ENCODE measurements at places on chromosomes 1 and 21.
A peak's percentile ranks its signal among the peaks of the same experiment; 100 is the strongest.

DNA sequence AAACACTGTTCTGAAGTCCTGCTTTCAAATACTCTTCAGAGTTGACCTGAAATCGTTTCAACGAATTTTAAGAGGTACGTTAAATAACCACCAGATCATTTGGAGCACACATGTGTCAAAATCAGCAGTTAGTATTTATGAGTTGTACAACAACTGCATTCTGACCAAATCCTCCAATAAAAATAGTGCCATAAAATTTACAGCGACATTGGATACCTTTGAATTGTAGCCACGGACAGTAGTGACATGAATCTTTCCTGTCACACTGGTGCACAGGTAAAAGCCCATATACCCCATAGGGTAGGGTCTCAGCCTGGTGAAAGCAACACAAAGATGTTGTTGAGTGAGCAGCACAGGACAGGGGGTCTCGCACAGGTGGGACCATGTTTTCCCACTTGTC is 121.5 kb downstream of the CLIC6 start:
- no peak for DNase-seq

GRCh38 chr1:91736715-91737615 is 149.0 kb downstream of the TGFBR3 start:
- no peak for DNase-seq

GRCh38 chr21:36210779-36211659 is 54.4 kb downstream of the DOP1B start:
- DNase-seq, result no peak

GRCh38 chr1:23385119-23385621 is 15.5 kb upstream of the ZNF436 start:
- DNase-seq, result no peak

DNA sequence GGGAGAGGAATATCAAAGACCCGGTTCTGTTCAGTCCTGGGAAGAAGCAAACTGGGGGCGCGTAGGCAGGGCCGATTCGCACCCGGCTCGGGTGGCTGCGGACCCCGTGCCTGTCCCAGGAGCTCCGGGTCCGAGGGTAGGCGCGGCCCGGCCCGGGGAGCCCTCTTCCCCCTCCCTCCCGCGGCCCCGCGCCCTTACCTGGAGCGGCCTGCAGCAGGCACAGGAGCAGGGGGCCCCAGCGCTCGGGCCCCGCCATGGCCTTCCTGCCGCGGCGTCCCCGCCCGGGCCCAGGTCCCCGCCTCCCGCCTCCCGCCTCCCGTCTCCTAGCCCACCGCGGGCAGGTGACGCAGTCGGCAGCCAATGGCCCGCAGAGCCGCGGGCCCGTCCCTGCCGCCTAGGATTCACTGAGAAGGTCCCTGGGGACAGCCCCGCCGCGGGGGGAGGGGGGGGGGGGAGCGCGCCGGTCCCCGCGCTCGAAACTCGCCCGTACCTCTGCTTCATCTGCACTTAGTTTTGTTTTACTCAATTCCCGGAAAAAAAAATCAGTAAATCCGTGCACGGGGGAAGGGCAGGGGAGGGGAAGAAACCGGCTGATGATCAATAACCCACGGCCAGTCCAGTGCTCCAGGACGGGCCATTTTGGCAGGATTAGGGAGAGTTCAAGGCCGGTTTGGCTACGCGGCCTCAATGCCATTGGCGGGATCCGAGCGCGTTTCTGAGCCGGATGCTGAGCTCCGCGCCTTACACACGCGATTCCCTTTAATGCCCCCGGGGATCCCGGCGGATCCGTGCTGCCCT is at the start of gene IFNLR1:
Gene IFNLR1 (minus strand): TSS at position 297 of the 798 bp plus-strand sequence. CDS start 41 bp downstream, at position 256.
- peak; percentile 61 for DNase-seq

DNA sequence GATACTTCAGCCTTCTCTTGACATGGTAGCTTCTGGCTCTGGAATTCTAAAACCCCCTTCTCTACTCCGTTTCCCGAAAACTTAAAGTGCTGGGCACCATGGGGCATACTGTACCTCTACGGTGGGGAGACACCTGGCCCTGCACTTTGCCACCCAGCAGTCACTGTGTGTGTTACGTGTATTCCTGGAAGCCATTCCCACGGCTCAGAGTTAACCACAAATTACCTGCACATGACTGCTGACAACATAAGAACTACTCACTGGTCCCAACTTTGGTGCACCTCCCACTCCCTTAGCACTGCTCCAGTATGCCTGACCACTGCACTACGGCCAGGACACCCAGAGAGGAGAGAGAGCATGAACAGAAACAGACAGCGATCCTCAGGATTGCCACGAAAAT is 29.4 kb upstream of the TMPRSS2 start:
- DNase-seq, result no peak

DNA sequence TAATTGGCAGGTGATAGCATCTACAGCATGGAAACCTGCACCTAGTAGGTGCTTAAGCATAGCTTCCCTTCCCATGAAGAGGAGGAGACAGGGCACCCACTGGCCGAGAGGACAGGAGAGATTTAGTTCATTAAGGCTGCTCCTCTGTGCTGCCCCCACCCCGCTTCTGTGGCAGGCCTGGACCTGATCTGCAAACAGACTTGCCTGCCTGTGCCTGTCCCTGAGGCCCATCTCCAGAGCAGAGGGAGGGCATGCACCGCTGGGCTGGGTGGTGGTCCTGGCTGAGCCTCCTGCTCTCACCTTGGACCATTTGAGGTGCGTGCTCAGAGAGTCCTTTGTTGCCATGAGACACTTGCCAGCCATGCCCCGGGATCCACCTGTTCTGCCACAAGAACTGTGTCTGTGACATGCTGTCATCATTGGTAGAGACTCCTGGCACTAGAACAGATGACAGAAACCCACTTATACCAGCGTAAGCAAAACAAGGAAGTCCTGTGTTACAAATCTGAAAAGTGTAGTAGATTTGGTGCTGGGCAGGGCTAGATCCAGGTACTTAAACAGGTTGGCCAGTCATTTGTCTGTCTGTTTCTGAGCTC is 55.6 kb downstream of the PTPRF start:
- DNase-seq, result no peak

- no peak for DNase-seq
Observed at GRCh38 chr1:206709772-206710459, 25.2 kb downstream of the MAPKAPK2 start.

GRCh38 chr1:18485227-18485626 is 4.5 kb downstream of the KLHDC7A start:
- no peak for DNase-seq

DNA sequence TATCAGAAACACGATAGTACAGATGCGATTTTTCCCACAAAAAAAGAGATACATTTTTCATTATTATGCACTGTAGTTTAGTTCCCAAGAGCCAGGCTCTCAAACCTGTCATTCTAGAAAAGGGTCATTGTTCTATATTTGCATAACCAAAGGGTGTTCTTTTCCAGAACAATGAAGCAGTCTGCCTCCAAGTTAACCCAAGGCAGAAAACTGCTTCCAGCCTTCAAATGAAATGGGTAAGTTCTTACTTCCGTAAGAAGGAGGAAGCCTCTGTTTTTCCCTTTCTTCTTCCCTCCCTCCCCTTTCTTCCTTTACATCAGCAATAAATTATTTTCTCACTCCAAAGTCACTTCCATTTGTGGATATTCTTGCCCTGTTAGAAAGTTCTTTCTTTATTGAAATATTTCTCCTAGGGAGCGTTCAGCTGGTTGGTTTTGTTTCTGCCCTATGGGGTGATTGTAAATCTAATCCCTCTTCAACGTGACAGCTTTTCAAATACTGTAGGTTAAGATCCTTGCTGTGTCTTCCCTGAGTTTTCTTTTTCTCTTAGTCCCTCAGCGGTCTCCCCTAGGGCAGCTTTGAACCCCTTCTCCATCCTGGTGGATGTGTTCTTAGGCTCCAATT is 77.3 kb upstream of the PTGFRN start:
- DNase-seq, result no peak

DNA sequence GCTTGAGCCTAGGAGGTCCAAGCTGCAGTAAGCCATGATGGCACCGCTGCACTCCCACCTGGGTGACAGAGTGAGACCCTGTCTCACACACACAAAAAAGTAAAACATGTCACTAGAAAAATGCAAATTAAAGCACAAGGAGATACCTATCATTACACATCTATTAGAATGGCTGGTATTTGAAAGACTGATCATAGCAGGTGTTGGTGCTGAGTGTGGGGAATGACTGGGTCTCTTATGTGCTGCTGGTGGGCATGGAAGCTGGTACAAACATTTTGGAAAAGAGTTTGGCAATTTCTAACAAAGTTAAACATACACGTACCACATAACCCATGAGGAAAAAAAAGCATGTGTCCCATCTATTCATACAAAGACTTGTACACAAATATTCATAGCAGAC is 142.1 kb upstream of the ZBTB40 start:
- no peak for DNase-seq

DNA sequence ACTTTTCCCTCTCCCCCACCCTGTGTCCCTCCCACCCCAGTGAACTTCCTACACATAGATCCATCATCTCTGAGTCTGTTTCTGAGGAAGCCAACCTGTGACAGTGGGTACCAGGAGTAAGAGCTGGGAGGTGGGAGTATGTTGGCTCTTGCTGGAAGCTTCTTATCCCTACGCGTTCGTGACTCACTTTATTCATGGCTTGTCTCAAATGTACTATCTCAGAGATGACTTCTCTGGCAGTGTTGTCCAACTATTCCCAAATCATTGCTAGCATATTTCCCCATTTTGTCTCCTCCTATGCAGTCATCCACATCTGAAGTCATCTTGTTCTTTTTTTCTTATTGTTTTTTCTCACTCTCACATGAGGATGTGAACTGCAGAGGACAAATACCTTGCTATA is 88.0 kb downstream of the HIVEP3 start:
- no peak for DNase-seq

Data from NCI-H187 (cell line).